ENCODE measurements at places on chromosomes 12 and 14.

DNA sequence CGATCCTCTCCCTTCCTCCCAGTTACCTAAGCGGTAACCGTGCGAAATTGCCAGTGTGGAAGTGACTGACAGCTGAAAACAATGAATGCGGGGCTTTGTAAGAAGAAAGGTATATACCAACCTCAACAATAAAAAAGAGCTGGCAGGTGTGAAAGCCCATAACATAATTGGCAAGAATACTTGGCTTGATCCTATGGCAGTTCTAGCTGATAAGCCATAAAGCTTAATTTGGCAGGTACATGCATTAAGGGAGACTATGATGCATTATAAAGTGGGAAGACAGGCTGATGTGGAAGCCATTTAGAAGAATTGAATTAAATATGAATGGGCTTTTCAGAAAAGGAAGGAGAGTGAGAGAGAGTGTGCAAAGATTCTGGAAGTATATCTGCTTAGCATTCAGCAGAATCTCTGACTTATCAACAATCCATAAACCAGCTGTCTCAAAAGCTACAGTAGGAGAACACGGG is 71.3 kb downstream of the CRACR2A start:
- no peak for DNase-seq

GRCh38 chr14:38848243-38848935 is 254.6 kb downstream of the SEC23A start:
- no peak for DNase-seq

- DNase-seq: peak; percentile 9
Measured at GRCh38 chr14:33414041-33414440, 475.4 kb downstream of the NPAS3 start.

DNA sequence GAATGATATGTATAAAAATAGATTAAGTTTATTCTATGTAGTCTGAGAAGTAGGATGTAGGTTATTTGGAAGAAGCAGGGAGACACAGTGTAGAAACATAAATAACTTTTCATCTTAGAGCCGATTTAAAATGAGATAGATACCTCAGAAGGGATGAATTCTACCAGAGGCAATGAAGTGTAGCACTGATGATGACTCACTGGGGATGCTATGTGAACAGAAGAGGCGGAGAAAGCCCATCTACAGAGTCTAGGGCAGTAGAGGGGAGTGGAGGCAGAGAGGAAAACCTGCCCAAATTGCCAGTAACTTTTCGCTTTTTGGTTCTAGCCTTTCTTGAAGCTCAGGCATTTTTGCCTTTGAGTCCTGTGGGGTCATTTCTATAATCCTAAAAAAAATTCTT is 451.8 kb downstream of the ATP23 start:
- no peak for DNase-seq

DNA sequence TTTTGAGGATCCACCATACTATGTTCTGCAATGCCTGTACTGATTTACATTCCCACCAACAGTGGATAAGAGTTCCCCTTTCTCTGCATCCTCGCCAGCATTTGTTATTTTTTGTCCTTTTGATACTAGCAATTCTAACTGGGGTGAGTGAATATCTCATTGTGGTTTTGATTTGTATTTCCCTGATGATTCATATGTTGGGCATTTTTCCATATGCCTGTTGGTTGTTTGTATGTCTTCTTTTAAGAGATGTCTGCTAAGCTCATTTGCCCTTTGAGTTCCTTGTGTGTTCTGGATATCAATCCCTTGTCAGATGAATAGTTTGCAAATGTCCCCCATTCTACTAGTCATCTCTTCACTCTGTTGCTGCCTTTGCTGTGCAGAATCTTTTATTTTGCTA is 49.0 kb upstream of the MSRB3 start:
- DNase-seq: no peak

DNA sequence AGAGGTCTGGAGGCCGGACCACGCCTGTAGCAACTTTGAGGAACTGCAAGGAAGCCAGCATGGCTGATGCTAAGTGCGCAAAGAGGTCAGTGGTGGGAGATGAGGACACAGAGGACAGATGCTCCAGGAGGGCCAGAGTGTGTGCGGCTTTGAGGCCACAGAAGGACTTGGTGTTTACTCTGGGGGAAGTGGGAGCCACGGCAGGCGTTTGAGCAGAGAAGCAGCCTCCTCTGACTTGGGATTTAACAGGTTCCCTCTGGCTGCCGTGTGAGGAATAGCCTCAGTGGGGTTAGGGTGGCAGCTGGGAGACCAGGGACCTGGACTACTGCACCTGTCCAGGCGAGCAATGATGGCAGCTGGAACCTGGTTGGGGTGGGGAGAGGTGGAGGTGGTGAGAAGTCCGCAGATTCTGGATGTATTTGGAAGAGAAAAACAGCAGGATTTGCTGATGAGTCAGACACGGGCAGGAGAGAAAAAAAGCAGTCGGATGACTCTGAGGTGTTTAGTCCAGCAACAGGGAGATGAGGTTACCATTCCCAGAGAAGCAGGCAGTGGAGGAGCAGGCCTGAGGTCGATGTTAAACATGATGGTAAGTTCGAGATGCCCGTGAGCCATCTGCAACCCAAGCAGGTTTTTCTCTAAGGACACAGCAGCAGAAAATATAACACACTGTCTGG is 143.5 kb downstream of the SCARB1 start:
- DNase-seq: no peak

DNA sequence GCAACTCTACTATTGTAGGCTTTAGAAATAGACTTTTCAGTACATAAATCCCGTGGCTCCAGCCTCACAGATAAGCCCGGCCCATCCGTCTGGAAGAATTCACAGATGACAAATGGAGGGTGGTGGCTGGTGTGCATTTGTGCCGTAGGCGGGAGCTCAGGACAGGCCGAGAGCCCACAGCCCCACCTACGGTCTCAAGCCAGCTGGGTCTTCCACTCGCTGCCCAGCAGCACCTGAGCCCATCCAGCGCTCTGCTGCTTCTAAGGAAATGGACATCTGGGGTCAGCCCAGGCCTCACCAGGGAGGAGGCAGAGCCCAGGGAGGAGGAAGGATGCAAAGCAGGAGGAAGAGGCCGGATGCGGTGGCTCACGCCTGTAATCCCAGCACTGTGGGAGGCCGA is 72.8 kb downstream of the KIF26A start:
- DNase-seq: no peak

GRCh38 chr12:11651381-11651780 is 1.9 kb downstream of the ETV6 start:
- peak; percentile 15 for DNase-seq

DNA sequence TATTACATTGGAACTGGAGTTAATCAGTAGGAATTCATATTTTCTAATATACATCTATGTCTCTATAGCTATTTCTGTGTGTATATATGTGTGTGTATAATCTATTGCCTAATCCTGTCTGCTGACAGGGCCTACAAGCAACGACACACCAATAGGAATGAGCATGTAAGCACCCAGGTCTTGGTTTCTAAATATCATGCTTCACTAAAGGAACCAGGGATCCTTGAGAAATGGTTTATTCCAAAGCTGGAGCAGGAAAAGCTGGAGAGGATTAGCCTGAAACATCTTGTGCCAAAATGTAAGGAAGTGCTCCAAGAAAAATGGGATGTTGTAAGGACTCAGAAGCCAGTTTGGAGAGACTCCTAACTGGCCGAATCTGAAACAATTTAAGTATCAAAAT is 29.3 kb upstream of the LGALS3 start:
- DNase-seq: no peak

All from RPMI8226 (cell line).